ENCODE measurements at places on chromosomes 1 and 21. TPM values are rescaled to one million over a fixed set of nuclear protein-coding genes. Genes with fewer than 3 reads are reported as not detected.

- H3K4me3 ChIP-seq: no peak overlapping the region
- H3K36me3 ChIP-seq: no peaks in the 10 kb centered on the region
- no peaks in the 10 kb centered on the region for H3K27me3 ChIP-seq
Measured at GRCh38 chr1:8426996-8427395, 109.1 kb downstream of the SLC45A1 start.

DNA sequence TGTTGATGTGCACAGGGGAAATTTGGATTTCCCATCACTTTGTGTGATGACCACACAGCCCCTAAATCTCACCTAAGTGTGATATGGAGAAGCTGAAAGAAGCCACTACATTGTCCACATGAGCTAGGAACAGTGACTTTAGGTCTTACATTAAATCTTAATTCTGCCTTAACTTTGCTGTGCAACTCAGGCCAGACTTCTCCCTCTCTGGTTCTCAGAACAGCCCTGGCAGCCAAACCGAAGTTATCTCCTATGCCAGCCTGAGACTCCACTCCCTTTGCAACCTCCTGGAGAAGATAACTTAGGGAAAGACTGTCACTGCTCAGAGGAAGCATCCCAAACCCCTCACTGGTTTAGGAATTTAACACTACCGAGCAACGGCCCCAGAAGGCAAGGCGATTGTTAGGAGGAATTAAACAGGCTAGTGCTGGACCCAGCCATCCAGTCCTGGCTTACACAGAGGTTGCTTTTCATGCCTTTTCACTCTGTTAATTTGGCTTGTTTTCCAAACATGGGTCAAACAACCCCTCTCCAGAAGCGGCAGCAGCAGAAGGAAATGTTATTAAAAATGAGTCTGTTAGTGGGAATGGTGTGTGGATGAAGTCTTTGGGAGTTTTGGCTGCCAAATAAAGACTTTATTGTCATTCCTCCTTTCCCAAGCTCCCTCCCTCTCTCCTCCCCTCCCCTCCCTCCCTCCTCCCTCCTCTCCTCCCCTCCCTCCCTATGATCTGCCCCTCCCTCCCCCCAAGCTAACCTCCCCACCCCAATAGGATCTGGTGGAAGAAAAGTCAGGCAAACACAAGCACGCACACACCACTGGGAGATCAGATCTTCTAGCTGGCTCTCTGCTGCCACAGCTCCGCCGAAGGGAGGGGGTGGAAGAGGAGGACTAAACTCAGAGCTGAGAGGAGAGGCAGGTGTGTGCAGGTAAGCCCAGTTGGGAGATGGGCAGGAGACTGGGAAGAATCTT is at the start of gene PRELP:
PRELP (plus strand) TSS at position 795 of the 970 bp plus-strand sequence. CDS start 7,379 bp downstream, outside the sequence.
- no peaks in the 10 kb centered on the region for H3K36me3 ChIP-seq
- H3K4me3 ChIP-seq: peak within 1 kb of the TSS; percentile 51
- peak; percentile 70 for DNase-seq
- H3K4me1 ChIP-seq: peaks cover 20% of the 10 kb centered on the region

- H3K4me1 ChIP-seq: peaks cover 10% of the 10 kb centered on the region
- no peak overlapping the region for H3K27ac ChIP-seq
Measured at GRCh38 chr21:42590431-42591131, 62.8 kb upstream of the PDE9A start.

DNA sequence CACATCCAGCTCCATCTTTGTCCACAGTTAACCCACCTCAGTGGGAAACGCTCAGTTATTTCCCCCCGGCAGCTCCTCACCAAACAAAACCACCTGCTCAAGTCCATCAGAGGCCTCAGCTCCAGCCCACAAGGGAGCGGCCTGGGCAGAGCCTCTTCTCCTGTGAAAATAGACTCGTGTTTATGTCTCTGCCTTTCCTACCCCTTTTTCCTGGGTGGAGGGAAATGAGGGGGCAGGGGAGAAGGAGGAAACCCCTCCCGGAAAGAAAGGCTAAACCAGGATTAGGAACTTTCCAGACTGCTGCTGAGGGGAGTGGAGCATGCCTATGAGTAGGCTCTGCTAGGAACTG is 81.6 kb downstream of the PAX7 start:
- peaks cover 54% of the 10 kb centered on the region for H3K27me3 ChIP-seq
- H3K4me1 ChIP-seq: no peaks in the 10 kb centered on the region
- H3K4me3 ChIP-seq: no peak overlapping the region
- H3K36me3 ChIP-seq: no peaks in the 10 kb centered on the region
- DNase-seq: no peak

The KCNN3 gene
- total RNA-seq: 0.22 TPM

The WNT3A gene
- not detected for total RNA-seq

DNA sequence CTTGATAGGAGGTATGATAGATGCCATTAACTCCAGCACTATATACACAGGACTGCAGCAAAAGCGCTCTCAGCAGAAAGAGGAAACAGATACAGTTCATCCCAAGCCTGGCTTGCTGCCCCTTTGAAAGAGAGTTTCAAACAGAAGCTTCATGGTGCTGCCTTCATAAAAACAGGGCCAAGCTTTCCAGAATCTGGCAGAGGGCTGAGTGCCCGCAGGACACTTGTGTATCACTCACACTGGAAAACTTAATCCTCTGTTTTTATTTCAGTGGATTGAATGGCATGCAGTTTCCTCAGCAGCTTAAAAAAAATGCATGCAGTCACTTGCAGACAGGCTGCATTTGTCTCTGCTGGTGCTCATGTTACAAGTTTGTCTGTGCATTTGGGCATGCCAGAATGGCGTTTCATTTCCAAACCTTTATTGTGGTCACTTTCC is 40.4 kb downstream of the KCNJ15 start:
- no peak overlapping the region for H3K4me3 ChIP-seq
- H3K27me3 ChIP-seq: no peaks in the 10 kb centered on the region
- H3K4me1 ChIP-seq: no peaks in the 10 kb centered on the region
- H3K36me3 ChIP-seq: no peaks in the 10 kb centered on the region
- no peak overlapping the region for H3K27ac ChIP-seq
- no peak for DNase-seq

Measured in tibial nerve (tissue), 4 donors.